Activated naive CD4-positive, alpha-beta T cell treated with anti-CD3 and anti-CD28 coated beads, Interleukin-2, amount 50 U/mL, for 72 hours (primary cell): ENCODE measurements at places on chromosomes 7 and 10. TPM values are rescaled to one million over a fixed set of nuclear protein-coding genes. Genes with fewer than 3 reads are reported as not detected.

The NANOS1 gene
- not detected for total RNA-seq

The INHBA gene
- total RNA-seq = 0.77 TPM

The C10orf120 gene
- total RNA-seq = not detected

The EPO gene
- total RNA-seq = not detected

The JAKMIP3 gene
- 0.82 TPM for total RNA-seq

The DKK1 gene
- total RNA-seq = not detected

The HMX3 gene
- 0.20 TPM for total RNA-seq

The PON1 gene
- not detected for total RNA-seq
